Pulmonary artery endothelial cell (primary cell): ENCODE measurements at places on chromosomes 13 and 19.

GRCh38 chr19:12841094-12841493 is 2.8 kb downstream of the MAST1 start:
- DNase-seq: no peak

- no peak for DNase-seq
Measured at GRCh38 chr19:42360787-42361544, 29.1 kb downstream of the CNFN start.

GRCh38 chr13:33191425-33192210 is 93.9 kb downstream of the STARD13 start:
- DNase-seq: no peak

DNA sequence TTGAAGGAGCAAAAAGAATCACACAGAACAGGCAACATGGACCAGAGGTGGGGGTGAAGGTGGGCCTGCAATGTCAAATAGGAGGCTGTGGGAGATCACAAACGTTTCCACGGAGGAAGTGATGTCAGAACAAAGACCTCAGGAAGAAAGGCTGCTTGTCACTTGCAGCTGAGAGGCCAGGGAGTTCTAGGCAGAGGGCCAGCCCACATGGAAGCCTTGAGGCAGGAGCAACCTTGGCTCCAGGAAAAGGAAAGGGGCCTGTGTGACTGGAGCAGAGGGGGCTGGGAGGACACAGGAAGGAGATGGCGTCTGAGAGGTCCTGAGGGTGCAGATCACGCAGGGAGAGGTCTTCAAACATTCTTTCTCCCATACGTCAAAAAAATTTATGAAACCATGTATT is 16.3 kb downstream of the ZNF160 start:
- DNase-seq: peak; percentile 87

DNA sequence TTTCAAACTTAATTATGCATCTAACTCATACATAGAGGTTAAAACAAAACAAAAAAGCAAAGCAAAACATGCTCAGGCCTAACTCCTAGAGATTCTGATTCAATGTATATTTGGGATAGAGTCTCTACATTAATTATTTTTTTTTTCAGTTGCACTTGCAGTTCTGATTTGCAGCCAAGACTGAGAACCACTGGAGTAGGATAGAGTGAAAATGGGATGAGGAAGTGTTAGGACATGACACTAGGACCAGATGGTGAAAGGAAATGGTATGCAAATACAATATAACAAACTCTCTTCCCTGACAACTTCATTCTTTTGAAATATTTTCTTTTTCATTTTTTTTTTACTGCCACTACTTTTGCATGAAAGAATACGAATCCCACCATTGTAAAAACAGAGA is 1.8 kb downstream of the CCDC122 start:
- DNase-seq: no peak

GRCh38 chr13:112441779-112442310 is 65.7 kb downstream of the SPACA7 start:
- no peak for DNase-seq

GRCh38 chr19:43534305-43534815 is 1.4 kb downstream of the ZNF575 start:
- no peak for DNase-seq
